ENCODE measurements at places on chromosomes 1 and 21. TPM values are rescaled to one million over a fixed set of nuclear protein-coding genes. Genes with fewer than 3 reads are reported as not detected.

Gene SYDE2
- total RNA-seq = 9.4 TPM

Gene IGSF3
- total RNA-seq = 48.4 TPM

Gene CSTB
- total RNA-seq = 78.2 TPM

Gene OR2L8
- not detected for total RNA-seq

Gene LENEP
- 0.52 TPM for total RNA-seq

Gene AQP10
- total RNA-seq = 0.27 TPM

Gene S100A14
- total RNA-seq = 266 TPM

Gene GAS5
- total RNA-seq = 574 TPM

Gene MCOLN2
- 0.19 TPM for total RNA-seq

Gene RUNX3
- total RNA-seq = not detected

Gene ATP1A2
- 0.26 TPM for total RNA-seq

Gene SELE
- not detected for total RNA-seq

Gene MYOM3
- 0.70 TPM for total RNA-seq

Gene AZIN2
- total RNA-seq = 5.1 TPM

Gene CPT2
- total RNA-seq = 26.8 TPM

Gene KRTAP21-2
- total RNA-seq = not detected

Gene TNNT2
- total RNA-seq = 21.3 TPM

Gene KRTAP12-2
- not detected for total RNA-seq

Gene C1orf174
- 31.4 TPM for total RNA-seq

Gene PTPN14
- 32.3 TPM for total RNA-seq

Gene CHIA
- total RNA-seq = 1.9 TPM

Gene LIN28A
- 26.2 TPM for total RNA-seq

Gene KCNA2
- total RNA-seq = 0.40 TPM

Measured in type B pancreatic cell (in vitro differentiated cells).